ENCODE measurements at places on chromosomes 1 and 21.

- no peak for DNase-seq
Observed at GRCh38 chr1:10283318-10283984, 73.1 kb downstream of the KIF1B start.

DNA sequence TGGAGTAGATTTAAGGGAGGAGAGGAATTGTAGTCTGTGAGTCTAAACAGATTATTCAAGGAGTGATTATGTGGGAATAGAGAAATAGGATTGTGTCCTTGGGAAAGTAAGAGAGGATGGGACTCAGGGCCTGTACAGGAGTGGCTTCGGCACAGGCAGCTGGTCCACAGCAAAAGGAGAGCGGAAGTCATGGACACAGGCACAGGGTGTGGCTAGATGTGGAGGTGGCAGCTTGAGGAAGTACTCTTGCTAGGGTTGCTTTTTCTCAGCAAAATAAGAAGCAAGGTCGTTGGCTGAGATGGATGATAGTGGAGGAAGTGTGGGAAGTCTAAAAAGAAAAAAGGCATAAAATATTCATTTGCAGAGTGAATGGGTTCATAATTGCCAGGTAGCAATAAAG, 18.5 kb upstream of the ZNF648 start:
- DNase-seq = no peak

DNA sequence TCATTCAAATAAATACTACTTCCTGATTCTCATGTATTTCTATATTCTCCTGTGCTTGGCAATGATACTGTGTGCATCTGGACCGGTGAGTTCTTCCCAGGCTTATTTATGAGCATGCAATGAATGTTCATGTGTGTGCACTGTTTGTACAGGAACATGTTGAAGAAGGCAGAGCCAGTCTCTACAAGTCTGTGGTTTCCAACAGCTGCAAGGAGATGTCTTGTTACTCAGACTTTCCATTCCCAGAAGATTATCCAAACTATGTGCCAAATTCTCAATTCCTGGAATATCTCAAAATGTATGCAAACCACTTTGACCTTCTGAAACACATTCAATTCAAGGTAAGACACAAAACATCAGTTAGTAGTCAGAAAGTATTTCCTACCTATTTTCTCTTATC, 19.1 kb downstream of the FMO1 start:
- no peak for DNase-seq

DNA sequence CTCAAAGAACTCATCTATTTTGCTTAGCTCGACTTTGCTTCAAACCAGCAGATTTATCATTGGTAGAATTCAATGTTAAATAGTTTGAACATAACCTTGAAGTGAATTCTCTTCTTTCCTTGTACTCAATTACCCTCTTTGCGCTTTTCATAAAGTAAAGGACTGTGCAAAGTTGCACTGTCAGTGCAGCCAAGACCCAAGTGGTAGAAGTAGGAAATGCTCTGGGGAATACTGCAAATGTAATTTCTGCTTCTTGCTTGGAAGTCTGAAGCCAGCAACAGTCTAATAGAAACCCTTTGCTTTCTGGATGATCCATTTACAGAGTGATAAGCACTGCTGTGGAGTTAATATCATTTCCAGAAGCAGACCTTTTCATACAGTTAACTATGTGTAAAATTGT, 936.7 kb upstream of the TMPRSS15 start:
- DNase-seq = no peak

DNA sequence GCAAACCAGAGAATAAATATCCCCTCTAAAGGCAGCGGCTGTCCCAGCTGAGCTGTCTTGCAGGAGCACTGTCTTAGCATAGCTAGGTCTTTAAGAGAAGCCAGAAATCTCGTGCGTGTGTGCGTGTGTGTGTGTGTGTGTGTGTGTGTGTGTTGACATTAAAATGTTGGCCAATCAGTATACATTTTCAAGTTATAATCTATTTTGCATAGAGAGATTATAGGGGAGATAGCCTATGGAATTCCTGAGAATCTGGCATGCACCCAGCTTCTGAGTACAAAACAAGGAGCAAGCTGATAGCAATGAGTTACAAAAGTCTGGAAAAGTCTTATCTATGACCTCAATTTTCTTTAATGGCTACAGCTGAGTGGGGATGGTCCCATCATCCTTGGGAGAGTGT, 17.7 kb downstream of the METTL13 start:
- DNase-seq = no peak

GRCh38 chr21:24339406-24339805, 1267.9 kb downstream of the MRPL39 start:
- no peak for DNase-seq

DNA sequence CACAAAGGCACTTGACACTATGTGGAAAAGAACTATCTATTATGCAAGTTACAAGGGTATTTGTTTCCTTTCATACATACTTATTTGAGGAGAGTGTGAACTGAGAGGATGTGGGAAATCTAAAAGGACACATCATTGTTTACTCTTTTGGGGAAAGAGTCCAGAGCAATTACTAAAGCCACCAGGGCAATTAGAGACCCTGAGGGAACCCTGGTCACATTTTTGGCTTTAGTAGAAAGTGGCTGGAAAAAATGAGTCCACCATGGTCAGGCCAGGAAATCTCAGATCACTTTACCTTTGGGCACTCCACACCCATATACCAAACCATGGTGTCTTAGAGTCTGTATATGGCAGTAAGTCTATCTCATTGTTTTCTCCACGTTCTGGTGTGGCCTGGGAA, 243.3 kb downstream of the HLX start:
- no peak for DNase-seq

DNA sequence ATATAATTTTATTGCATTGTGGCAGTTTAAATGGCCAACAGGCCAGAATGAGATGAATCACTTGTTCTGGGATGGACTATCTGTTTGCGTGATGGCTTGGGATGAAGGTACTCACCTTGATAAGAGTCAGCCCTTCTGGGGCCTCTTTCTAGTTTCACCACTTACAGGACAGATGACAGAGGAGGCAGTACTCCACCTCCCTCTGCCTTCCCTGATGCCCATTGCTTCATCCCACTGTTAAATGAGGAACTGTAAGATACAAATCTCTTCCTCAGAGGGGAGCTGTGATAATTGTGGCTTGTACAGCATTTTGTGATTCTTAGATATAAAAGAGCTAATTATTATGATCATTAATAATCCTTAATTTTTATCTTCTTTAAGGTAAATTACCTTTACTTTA, 3.7 kb upstream of the TCHH start:
- DNase-seq = no peak

DNA sequence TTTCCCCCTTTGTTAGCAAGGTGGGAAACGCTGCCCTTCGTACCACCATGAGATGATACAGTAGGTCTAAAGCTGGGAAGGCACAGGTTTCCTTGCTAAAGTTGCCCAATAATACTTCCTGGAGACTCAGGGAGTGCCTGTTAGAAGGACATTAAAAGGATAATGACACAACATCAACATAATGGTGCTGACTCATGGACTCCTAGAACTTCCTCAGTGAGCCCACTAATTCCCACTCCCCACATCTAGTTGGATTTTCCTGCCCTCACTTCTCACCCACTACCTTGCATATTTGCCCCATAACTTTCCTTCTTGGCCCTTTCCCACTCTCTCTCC, 17.5 kb downstream of the CFAP45 start:
- DNase-seq = no peak

DNA sequence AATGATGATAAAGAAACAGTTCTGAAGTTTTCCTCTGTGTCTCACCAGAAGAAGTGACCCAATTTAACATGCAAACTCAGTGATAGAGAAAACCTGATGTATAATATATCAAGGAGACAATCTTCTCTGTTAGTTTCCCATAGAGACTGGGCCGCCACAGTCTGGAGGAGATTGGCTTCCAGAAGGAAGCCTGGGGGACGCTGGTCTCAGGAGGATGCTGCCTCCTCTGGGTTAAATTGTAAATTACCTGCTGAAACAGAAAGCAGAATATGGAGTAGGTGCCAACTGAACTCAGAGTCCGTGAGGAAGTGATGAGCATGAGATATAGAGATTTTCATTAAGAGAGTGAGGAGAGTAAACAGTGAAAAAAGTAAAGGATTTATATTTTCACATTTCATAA, 15.8 kb downstream of the OR14I1 start:
- DNase-seq = peak; percentile 5

- DNase-seq = peak; percentile 8
Observed at GRCh38 chr1:167819849-167820683, 93.9 kb downstream of the ADCY10 start.

DNA sequence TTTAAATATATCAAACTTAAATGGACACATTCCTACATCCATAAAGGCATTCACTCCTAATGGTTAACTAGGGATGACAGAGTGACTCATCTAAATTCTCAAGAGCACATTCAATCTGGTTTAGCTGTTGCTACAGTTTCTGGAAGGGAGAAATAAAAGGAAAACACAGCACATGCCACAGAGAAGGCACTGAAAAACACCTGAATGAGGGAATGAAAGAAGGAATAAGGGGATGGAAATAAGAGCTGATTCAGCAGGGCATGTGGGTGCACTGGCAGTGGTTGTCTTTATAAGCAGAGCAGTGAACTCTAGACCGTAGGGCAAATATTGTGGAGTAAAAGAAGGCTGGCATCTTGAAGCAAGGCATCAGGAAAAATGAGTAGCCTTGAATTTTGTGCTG, 79.3 kb downstream of the LHX4 start:
- no peak for DNase-seq

- DNase-seq = no peak
Observed at GRCh38 chr1:156707417-156708217, 2.2 kb upstream of the CRABP2 start.

DNA sequence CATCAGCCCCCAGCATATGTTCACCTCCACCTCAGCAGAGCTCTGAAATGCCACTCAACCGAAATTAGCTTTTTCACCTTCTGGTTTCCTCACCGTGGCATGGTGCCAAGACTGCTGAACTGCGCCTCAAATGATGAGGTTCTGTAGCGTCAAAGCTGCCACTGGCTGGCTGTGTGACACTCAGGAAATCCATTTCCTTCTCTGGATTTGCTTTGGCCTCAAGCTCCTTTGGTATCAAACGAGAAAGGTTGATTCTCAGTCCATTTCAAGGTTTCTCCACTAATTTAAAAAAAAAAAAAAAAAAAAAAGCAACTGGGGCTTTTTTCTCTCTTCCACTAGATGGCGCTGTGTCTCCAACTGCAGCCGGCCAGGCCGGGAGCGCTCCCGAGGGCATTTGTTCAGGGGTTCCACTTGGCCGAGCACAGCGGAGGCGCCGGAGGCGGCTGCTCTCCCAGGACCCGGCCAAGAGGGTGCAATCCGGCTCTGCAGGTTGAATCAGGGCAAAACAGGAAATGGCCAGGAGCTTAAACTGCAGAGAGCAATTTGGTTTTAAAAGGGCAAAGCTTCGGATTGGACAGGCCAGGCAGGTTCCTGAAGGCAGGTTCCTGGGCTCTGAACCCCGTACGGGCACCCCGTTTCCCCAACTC, 26.5 kb upstream of the PLA2G2C start:
- peak; percentile 45 for DNase-seq

DNA sequence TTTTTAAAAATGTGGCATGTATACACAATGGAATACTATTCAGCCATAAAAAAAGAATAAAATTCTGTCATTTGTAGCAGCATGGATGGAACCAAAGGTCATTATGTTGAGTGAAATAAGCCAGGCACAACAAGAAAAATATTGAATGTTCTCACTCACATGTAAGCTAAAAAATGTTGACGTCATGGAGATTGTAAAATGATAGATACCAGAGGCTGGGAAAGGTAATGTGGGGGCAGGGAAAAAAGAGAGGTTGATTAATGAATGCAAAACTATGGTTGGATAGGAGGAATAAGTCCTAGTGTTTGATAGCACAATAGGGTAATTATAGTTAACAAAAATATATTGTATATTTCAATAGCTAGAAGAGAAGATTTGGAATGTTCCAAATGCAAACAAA, 89.1 kb upstream of the SLC35F3 start:
- DNase-seq = no peak

DNA sequence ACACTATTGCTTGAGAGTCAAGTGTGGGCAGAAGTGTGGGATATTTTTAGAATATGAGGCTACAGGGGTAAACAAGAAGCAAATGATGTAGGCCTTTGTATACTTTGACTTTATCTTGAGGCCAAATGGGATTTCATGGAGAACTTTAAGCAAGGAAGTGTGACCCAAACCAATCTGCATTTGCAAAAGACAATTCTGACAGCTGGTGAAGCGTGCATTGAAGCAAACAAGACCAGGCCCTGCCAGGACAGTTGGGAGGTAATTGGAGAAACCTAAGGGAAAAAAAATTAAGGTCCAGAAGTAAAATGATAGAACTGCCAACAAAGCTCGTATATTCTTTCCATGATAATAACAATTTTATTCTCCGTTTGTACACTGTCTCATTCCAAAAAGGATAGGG, 168.3 kb downstream of the TM2D1 start:
- DNase-seq = no peak

DNA sequence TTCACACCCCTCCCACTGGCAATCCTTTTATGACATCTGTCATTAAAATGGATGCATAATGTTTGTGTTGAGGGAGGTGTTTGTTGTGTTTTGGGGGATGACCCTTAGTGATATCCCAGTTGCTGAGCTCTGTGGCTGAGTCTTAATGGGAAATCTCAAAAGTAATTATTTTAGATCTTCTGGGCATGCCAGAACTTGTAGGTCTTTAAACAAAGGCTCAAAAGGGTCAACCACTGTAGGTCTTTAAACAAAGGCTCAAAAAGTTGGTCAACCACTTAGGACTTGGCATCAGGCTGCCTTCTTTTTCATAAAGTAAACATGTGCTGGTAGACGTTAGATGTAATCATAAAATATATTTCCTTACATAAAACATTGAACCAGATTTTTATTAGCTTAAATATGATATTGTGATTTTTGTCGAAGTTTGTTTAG, 78.0 kb downstream of the CDC14A start:
- DNase-seq = no peak

DNA sequence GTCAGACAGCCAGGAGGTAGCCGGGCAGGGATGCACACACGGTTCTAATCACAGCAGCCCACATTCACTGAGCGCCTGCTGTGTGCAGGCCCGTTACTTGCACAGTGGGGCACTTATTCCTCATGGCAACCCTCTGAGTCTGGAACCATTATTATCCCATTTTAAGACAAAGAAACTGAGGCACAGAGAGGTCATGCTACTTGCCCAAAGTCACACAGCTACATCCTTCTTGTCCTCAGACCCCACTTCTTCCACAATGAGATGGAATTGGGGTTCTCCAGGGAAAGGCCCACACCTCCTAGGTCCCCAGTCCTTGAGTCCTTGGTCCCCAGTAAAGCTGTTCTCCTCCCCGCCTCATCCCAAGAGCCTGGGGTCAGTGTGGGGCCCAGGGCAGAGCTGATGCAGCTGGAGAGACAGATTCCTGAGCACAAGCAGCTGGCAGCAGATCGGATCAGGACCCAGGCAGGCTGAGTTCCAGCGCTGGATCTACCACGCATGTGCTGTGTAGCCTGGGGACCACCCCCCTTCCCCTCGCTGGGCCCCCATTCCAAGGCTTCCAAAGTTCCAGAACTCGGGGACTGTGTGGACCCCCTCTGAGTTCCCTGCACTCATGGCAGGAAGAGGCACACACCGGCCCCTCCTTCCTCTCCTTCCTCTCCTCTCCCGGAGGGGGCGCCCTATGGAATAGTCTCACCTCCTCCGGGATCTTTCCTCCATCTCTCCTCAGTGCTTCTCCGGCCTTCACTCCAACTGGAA, 393.4 kb downstream of the MATN1 start:
- no peak for DNase-seq

GRCh38 chr1:60274422-60275290, 201.1 kb upstream of the C1orf87 start:
- DNase-seq = no peak

All from CD4-positive, alpha-beta T cell treated with Interferon gamma for 1 hour (primary cell).